DMS 273 treated with DMSO at 0.1 percent for 48 hours (cell line): ENCODE measurements at places on chromosomes 13 and 19.

DNA sequence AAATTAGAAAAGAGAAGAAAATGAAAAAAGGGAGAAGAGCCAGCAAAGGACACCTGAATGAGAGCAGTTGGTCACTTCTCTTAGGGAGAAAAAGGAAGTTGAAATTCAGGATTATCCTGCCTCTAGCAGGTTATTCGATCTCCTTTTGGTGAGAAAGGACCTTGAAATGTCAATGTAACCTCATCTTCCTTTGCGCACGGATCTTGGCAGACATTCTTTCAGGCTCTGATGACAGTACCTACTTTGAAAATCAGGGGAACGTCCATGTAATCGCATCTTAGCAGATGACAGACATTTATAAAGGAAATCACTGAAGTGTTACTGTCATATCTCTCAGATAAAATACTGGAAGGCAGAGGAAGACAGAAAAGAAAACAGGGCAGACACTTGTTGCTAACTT, 36.7 kb downstream of the FRY start:
- no peak for DNase-seq

DNA sequence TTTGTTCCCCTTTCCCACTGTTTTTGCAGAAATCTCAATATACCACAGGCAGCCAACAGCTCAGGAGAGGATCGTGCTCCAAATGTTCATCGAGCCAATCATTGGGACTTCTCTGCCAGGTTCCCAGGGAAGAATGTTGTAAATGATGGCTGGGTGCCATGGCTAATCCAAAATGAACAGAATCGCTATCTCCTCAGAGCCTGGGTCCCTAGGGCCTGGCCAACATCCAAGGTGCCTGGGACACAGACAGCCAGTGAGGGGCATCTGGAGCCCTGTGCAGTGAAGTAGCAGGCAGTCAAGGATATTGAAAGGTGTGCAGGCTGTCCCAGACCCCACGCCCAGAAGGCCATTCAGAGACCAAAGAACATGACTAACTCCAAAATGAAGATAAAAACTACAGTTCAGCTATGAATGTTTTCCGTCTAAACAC, 37.8 kb downstream of the BRD4 start:
- DNase-seq = no peak

GRCh38 chr19:45498411-45499195, at the start of gene PPM1N:
PPM1N (plus strand) TSS chr19:45498443; CDS start chr19:45498473, 30 bp downstream.
- DNase-seq = no peak

DNA sequence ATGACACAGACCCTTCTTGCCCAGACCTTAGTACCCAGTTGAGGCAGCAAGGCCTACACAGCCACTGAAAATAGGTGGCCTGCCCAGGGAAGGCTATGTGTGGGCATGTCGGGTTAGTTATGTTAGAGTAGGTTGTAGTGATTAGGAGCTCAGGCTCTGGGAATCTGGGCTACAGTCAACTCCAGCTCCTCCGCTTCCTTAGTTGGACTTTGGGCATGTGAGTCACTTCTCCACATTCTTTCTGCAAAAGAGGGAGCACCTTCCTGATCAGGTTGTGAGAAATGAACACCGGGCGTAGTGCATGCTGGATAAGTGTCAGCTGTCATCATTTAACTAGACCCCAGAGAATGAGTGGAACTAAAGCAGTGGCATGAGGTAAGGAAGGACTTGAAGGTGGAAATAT, 64.8 kb downstream of the ARHGAP35 start:
- no peak for DNase-seq

DNA sequence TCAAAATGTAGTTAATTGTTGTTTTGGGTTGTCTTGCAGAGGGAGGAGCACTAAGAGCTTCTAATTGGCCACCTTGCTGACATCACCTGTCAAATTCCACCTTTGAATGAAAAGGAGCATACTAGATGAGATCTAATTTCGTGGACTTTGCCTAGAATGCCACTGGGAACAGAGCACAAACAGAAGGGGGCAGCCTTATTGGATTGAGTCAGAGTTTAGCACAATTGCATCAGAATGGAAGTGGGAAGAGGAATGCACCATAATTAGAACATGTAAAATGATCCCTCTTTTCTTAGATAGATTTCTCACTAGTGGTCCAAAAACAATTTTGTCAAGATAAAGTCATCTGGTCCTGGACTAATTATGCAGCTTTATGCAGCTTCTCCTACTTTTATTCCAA, 1552.2 kb downstream of the PCDH9 start:
- no peak for DNase-seq

- DNase-seq = peak; percentile 52
These were observed 1.7 kb downstream of the UBXN6 start for GRCh38 chr19:4455719-4456475.

DNA sequence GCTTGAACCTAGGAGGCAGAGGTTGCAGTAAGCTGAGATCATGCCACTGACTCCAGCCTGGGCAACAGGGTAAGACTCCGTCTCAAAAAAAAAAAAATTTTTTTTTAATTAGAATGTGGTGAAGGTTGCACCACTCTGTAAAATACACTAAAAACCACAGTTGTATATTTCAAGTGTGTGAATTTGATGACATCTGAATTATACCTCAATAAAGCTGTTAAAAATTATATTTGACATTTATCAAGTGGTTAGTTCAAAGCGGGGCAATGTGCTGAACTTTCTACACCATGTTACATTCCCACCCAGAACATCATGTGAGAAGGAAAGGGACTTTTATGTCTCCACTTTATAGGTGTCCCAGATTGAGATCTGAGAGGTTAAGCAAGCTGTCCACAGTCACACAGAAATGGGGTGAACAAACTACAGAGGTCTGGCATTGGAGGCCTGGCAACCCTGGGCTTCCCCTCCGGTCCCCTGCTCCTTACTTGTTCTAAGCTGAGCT, 5.9 kb upstream of the S1PR5 start:
- no peak for DNase-seq

- DNase-seq = no peak
These were observed 1155.1 kb downstream of the OLFM4 start for GRCh38 chr13:54183728-54184127.

- DNase-seq = no peak
These were observed 4.4 kb downstream of the FTL start for GRCh38 chr19:48969276-48970138.

DNA sequence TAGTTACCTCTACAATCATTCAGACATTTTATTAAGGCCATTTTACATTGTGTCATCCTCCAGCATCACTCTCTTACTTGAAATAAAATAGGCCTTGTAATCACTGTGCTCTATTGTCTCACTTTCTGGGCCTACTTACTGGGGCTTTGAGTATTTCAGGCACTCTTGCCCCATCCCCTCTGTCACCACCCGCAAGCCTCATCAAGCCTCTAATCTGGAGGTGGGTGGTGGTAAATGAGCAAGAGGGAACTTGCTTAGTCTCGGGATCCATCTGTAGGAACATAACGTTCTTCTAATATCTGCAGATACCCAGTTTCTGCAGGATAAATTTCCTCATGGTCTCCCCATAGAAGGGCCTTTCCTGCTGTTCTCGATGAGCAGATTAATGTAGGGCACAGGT, 19.4 kb upstream of the GPR18 start:
- DNase-seq = no peak

- DNase-seq = no peak
These were observed 6.3 kb upstream of the POU4F1 start for GRCh38 chr13:78609464-78610205.

DNA sequence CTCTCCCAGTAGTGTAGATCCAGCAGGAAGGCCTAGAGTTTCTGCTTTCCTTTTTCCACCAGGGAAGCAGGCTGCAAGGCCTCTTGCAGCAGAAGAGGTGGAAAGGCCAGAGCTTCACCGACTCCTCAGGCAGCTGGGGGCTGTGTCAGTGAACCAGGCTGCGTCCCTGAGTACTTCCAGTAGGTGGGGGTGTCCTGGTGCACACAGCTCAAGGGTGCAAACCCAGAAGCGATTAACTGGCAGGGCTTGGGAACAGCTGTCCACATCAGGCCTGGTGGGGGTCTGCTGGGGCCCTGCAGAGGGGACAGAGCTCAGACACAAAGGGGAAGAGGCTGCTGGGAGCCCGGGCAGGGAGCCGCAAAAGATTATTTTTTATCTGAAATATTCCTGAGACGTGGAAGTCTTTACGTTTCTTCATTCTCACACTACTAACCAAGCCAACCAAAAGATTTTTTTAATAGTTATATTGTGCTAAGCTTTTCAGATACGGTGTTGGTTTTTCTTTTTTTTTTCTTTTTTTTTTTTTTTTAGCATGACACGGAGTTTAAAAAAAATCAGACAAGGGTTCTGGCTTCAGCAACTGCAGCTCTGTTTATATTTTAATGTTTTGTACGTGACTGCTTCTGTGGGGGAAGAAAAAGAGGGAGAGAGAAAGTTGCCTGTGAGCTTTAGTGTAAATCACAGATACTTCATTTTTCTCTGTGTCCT, 11.0 kb downstream of the TSHZ3 start:
- DNase-seq = peak; percentile 1
